Renal cortical epithelial cell (primary cell): ENCODE measurements at places on chromosomes 7 and 10. TPM values are rescaled to one million over a fixed set of nuclear protein-coding genes. Genes with fewer than 3 reads are reported as not detected.

- no peak for DNase-seq
These were observed 15.5 kb downstream of the LOXL4 start for GRCh38 chr10:98252464-98252863.

- DNase-seq: no peak
These were observed 20.3 kb upstream of the PCBD1 start for GRCh38 chr10:70908406-70909296.

DNA sequence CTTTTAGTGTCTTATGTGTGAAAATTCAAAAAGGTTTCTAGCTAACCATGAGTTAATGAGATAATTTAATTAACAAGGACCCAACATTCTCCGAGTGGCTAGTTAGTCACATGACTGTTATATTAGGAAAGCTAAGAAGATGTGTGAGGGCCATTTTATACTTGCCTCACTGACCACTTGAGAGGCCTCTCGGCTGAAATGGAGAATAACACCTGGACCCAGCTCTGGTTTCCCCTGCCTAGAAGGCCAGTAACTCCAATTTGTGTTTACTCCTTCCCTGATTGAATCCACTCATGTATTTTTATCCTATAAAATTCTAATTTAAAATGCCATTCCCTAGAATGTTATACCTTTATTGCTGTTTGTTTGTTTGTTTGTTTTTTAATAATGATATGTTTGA lies 1091.2 kb downstream of the KCNMA1 start:
- DNase-seq: no peak

- DNase-seq: no peak
These were observed 13.3 kb downstream of the TMEM72 start for GRCh38 chr10:44924261-44925040.

- peak; percentile 10 for DNase-seq
These were observed 280.4 kb downstream of the CELF2 start for GRCh38 chr10:11298116-11298515.

DNA sequence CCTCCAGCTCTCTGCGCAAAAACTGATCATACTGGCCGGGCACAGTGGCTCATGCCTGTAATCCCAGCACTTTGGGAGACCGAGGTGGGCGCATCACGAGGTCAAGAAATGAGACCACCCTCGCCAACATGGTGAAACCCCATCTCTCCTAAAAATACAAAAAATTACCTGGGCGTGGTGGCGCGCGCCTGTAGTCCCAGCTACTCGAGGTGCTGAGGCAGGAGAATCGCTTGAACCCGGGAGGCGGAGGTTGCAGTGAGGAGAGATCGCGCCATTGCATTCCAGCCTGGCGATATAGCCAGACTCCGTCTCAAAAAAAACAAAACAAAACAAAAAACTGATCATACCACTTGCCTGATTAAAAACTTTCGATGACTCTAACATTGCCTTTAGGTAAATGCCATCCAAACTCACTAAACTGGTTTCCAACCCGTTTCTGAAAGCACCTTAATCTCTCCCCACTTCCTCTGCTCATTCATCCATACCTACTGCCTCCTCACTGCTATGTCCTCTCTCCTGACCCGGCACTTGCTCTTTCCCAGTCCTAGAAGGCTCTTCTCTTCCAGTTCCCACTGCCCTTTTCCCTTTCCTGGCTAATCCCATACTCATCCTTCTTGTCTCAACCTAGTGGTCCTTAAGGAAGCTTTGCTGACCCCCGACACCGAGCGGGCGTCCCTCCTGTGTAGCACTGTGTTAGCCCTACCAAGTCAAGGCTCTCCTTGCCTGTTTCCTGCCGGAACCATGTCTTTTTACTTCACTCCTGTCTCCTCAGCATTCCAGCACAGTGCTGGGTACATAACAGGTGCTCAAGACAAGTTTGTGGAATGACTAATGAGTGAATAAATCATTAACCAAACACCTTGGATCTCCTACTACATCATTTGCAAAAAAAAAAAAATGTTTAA lies 686 bp upstream of the MIOS start:
- DNase-seq: peak; percentile 93

DNA sequence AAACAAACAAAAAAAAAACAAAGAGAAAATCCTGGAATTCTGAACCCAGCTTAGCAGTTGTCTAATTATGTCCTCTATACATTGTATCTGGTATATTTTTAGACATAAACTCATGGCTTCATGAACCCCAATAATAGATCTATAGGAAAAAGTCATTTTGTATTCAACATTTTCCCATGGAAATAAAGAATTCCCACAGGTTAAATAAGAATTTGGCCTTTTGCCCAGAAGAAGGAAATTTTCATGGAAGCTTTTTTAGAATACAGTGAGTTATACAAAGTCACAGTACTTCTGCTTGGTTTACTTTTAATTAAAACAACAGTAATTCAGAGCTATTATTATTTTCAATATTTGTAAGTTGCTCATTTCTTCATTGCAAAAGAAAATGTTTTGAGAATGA lies 2.1 kb upstream of the PRKG1 start:
- no peak for DNase-seq

DNA sequence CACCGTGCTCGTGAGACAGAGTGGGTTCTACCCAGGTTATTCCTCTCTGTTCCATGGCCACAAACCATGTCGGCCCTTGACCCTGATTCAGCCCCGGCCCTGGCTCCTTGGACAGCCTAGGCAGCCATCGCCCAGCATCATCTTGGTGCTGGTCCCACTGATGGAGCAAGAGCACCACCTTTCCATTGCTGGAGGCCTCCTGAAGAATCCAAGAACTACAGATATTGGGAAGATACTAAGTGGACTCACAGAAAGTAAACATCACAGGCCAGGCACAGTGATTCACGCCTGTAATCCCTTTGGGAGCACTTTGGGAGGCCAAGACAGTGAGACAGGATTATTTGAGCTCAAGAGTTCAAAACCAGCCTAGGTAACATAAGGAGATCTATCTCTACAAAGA lies 125.1 kb downstream of the NT5C2 start:
- DNase-seq: no peak

DNA sequence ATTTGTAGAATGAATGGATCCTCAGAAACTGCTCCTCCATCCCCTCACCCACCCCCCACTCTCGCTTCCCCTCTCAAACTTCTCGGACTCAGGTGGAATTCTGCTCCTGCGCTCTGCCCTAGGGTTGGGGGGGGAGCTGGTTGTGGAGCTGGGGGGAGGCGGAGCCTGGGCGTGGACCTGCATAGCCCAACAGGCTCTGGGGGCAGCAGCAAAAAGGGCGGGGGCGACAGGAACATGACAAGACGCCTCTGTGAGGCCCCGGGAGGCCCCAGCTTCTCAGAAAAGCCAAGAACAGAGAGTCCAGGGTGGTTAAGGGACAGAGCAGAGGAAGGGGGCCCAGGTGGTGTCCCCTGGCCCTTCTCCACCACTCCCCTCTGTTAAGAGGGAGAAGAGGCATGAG lies 3.5 kb downstream of the TSC22D4 start:
- no peak for DNase-seq

GRCh38 chr7:93188870-93189634 lies 37.2 kb downstream of the HEPACAM2 start:
- no peak for DNase-seq

Gene HOXA5
- 13.4 and 34.2 TPM in 2 replicates for total RNA-seq

DNA sequence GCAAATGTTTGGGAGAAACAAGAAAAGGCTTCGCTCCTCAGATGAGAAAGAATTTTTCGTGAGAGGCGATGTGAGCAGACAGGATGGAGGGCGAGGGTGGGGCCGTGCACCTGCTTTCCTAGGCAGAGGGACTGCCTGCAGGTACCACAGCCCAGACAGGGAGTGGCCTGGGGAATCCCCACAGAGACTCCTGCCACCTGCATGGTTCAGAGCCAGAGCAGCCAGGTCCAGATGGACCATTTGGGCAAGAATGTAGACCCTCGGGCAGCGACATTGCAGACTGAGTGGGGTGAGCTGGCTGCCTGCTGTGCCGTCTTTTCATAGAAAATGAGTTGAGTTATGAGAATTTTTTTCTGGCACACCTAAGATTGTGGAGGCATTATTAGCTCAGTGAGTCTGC lies 216.8 kb downstream of the SNX10 start:
- DNase-seq: no peak

DNA sequence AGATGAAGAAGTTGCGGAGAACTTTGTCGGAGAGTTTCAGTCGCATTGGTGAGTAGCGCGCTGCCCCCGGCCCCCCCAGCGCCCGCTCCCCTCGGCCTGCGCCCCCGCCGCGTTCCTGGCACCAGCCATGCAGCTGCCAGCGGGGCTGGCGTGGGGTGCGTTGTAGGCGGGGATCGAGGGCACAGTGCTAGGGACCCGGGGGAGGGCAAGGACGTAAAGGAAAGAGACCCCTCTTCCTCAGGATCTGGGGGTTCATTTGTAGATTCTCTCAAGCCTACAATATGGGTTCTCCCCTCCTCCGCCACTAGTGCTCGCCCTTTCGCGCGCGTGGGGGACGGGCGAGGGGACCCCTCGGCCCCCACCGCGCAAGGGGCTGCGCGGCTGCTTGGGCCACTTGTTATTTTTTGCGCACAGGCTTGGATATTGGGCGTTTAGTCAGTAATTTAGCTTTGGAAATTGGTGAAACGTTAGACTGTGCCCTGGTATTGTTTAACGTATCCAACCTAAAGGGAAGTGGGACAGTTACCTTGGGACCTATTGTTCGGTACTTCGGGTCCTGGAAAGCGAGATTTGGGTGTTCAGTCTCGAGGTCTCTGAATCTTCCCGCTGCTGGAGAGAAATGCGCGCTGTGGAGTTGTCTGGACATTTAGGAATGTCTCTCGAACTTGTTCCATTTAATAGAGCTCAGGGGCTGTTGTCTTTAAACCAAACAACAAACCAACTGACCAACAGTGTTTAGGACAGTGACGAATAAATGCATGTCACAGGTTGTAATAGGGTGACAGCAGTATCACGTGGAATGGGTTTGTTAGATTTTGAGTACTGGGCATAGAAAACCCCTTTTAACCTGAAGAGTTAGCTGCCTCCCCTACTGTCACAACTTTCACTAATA lies 796 bp downstream of the CDK14 start:
- DNase-seq: no peak

DNA sequence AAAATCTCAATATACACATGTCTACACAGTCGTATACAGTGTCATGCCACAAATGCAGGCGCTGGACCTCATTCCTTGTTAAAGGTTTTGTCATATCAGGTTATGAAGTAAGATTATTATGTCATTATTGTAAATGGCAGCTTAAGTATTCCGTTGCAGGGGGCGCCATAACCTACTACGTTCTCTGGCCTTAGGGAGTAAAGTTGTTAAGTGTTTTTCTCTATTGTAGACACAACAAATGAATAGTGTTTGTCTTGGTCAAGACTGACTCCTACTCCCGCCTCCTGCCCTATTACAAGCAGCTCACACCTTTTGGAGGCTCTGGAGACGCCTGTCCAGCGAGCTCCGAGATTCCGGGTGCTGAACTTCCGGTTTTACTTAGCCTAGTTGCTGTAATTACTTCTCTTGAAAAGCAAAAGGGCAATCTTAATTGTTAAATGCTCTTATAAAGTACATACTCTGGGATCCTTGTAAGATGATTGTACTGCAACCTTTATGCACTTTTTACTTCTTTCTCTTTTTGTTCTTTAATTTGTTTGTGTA lies 994 bp downstream of the GATAD1 start:
- peak; percentile 81 for DNase-seq

GRCh38 chr10:69217119-69217754 lies 2.9 kb upstream of the HKDC1 start:
- peak; percentile 99 for DNase-seq

Gene TMEM130
- total RNA-seq: 0.60 TPM in 1 of 2 replicates, not detected in the other

- no peak for DNase-seq
These were observed 1.5 kb downstream of the GIGYF1 start for GRCh38 chr7:100692578-100692961.

GRCh38 chr10:30786131-30786530 lies 156.6 kb upstream of the LYZL2 start:
- peak; percentile 30 for DNase-seq

Gene UNC5B
- 0.35 and 0.80 TPM in 2 replicates for total RNA-seq

DNA sequence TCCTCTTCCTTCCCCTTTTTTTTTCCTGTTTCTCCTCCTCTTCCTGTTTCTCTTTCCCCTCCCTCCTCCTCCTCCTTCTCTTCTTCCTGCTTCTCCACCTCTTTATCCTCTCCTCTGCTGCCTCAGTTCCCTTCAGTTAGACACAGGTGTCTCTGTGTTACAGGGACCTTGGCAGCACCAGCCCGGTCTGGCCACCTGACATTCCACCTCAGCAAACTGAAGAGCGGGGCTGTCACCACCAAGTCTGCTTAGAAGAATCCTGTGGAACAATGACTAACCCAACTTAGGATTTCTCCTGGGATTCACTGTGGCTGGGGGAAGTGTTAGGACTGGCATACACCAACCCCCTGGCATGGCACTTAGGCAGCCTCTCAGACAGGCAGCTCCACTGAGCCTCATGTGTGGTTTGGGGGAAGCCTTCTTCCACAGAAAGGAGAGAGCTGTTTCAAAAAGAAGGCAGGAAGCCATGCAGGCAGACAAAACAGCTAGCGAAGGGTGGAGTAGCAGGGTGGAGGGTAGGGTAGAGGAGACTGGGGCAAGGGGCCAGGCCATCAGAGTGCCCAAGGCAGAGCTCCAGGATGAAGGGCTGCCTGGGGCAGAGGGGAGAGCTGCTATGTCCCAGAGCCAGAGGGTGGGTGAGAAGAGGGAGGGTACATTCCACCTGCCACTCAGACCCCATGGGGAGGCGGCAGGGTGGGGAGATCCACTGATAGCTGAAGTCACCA lies 13.2 kb upstream of the GDF10 start:
- no peak for DNase-seq

DNA sequence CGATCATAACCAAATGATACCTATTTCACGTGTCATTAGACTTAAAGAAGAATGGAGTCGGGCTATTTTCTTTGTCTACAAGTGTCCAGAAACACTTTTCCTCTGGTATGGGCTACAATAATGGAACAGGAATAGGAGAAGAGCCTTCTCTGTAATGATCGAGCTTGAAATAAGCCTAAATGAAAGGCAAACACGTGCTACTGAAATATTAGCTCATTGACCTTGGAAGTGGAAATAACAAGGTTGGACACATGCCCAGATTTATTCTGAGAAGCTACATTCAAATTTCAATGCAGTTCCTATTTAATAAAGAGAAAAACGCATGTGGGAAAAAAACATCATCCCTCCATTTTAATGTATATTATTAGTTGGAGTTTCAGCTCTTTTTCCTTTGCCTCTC lies 254.7 kb upstream of the PTER start:
- no peak for DNase-seq
